ENCODE measurements at places on chromosomes 16 and 17.

DNA sequence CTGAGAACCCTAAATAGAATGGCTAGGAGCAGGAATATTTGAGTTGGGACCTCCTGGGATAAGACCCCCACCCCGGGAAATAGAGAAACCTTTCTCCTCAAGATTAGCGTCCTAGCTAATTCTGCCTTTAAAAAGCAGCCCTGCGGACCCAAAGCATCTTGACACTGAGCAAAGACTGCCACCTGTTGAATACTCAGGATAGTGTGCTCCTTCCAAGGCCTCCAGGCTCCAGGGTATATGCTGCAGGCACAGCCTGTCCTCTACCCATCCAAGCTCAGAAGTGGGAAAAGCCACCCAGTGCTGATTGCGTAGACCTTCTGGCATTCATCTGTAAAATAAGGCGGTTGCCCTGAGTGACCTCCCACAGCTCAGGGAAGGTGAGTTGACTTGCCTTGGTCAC is 456.2 kb upstream of the DYNLRB2 start:
- no peak for DNase-seq

GRCh38 chr16:13077816-13078215 is 176.4 kb downstream of the SHISA9 start:
- no peak for DNase-seq

DNA sequence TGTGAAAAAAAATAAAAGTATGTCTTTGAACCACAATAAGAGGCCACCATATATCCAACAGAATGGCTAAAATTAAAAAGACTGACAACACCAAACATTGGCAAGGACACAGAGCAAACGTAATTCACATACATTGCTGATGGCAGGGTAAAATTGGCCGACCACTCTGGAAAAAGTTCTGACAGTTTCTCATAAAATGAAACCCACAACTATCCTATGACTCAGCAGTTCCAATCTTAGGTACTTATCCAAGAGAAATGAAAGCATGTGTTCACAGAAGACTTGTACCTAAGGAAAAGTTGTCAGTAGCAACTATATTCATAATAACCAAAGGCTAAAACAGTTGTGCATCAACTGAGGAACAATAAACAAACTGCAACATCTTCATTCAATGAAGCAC is 357.3 kb upstream of the XYLT1 start:
- no peak for DNase-seq

GRCh38 chr16:14202095-14202494 is 131.0 kb downstream of the MRTFB start:
- DNase-seq = no peak

- DNase-seq = no peak
Observed at GRCh38 chr17:17599965-17600364, 8.5 kb upstream of the PEMT start.

DNA sequence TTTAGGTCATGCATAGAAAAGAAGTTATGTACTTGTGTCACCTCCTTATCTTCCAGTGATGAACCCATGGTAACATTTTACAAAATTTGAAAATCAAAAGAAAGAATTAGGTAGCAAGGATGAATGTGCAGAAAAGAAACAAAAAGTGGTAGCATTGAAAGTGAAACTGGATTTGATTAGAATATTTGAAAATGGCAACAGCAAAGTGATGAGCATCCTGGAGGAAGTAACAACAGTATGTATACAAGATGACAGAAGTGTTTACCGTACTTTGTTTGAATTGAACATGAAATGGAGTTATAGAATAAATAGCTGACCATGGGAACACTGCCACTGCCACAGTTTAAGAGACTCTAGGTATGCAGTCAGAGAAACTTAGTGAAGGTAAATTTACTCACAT is 1313.1 kb downstream of the CDH11 start:
- DNase-seq = no peak

- no peak for DNase-seq
Observed at GRCh38 chr17:49858796-49859195, 10.9 kb upstream of the TAC4 start.

DNA sequence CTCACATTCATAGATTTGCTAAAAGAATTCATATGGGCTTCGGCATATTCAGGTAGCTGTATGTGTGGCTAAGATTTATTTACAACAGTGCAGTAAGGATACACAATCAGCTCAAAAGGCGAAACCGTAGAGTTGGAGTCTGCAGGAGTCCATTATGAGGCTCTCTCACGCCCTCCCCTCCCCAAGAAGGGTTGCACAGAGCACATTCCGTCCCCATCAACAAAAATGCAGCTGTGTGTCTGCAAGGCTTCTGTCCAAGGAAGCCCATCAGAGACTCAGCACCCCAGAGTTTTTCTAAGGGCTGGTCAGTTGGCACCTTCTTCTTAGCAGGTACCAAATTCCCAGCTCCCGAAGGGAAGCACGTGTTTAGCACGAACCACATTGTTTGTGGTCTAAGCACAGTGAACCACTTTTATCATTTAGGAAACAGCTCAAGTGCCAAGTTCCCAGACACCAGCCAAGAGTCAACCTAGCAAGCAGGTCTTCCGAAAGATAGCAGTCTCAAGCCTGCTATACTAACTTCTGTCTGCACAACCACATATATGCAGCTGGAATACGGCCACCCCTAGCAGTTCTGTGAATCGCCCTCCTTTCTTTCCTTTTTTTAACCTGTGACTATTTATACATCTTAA is 28.5 kb upstream of the MEAK7 start:
- no peak for DNase-seq

All from amniotic stem cell (primary cell).